Activated T-cell treated with anti-CD3 and anti-CD28 coated beads, Interleukin-2, amount 50 U/mL, for 72 hours (primary cell): ENCODE measurements at places on chromosomes 16 and 17.

GRCh38 chr17:44095647-44096496, 25.3 kb downstream of the G6PC3 start:
- no peaks in the 10 kb centered on the region for H3K27me3 ChIP-seq
- no peaks in the 10 kb centered on the region for H3K36me3 ChIP-seq
- no peak for DNase-seq
- no peak overlapping the region for H3K27ac ChIP-seq
- H3K4me1 ChIP-seq, result peaks cover 7% of the 10 kb centered on the region

- no peak overlapping the region for H3K4me3 ChIP-seq
- DNase-seq, result no peak
- H3K27me3 ChIP-seq, result no peaks in the 10 kb centered on the region
- H3K27ac ChIP-seq, result no peak overlapping the region
- no peaks in the 10 kb centered on the region for H3K4me1 ChIP-seq
- H3K36me3 ChIP-seq, result no peaks in the 10 kb centered on the region
Observed at GRCh38 chr16:79815049-79815448, 214.5 kb upstream of the MAF start.

DNA sequence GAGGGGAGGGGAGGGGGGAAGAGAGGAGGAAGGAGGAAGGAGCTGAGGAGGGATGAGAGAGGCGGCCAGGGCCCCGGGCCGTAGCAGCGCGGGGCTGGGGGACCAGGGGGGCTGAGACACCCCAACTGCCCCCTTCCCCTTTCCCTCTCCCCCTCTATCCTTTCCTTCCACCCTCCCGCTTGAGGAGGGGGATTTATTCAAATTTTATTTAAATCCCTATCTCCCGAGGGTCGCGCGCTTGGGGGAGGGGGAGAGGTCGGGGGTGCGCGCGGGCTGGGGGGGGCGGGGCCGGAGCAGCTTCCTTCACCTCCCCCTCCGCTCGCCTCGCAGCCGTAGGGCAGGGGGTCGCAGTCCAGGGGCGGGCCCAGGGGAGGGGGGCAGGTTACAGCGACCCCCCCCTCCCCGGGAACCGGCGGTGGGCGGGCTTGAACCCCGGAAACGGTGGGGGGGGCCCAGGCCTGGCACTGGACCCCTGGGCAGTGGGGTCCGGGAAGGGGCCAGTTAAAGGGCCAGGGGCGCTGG, at the start of gene FBXL19:
Gene FBXL19 (plus strand): TSS at position 19 of the 522 bp plus-strand sequence. CDS start 2,183 bp downstream, outside the sequence.
- peaks cover 22% of the 10 kb centered on the region for H3K4me1 ChIP-seq
- H3K27ac ChIP-seq, result peak within 1 kb of the TSS; percentile 98
- no peaks in the 10 kb centered on the region for H3K27me3 ChIP-seq
- no peaks in the 10 kb centered on the region for H3K36me3 ChIP-seq
- DNase-seq, result peak; percentile 17
- peak within 1 kb of the TSS; percentile 99 for H3K4me3 ChIP-seq

DNA sequence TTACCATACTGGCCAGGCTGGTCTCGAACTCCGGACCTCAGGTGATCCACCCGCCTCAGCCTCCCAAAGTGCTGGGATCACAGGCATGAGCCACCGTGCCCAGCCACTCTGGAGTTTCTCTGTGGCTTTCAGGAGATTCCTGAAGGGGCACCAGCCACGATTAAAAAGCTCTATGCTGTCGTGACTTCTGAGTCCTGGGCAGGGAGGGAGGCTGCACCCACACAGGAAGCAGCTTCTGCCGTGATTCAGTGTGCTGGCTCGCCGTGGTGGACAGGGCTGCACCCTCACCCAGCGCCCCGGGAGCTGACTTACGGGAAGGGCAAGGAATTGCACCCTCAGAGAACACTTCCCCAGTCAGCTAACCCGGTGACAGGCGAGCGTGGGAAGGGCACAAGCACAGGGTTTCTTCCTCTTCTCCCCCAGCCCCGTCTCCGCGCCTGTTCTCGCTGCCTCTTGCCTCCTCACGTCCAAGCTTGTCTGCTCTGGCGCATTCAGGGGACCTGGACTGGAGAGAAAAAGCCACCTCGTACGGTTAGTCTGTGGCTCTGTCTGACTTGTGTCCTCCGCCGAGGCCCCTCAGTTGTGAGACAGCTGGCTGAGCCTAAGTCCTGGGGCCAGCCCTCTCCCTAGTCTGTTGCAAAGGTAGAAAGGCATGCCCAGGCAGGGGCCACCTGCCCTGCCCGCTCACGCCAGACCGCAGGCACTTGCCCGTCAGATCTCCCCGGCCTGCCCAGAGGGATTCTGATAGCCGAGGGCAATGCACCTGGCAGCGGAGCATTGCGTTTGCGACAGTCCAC, 145.0 kb downstream of the SEC14L1 start:
- H3K4me3 ChIP-seq, result no peak overlapping the region
- no peak for DNase-seq
- peaks cover 19% of the 10 kb centered on the region for H3K4me1 ChIP-seq
- peaks cover 14% of the 10 kb centered on the region for H3K27me3 ChIP-seq

DNA sequence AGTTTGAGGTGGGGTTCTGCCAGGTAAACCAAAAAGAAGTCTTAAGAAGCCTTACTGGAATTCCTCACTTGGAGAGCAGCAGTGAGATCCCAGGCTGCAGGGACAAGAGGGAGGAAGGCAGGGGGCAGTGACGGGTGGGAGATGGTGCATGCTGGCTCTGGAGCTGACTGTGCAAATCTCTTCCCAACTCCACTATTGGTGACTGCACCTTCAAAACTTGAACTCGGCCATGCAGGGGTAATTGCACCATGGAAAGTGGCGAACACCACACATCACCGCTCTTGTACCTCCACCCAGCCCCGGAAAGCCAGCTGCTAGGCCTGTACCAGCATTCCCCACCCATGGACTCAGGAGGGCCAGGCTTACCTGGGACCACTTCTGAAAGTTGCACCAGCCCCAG, 51.4 kb upstream of the CDR2 start:
- H3K4me1 ChIP-seq, result no peaks in the 10 kb centered on the region
- no peak for DNase-seq
- peaks cover 10% of the 10 kb centered on the region for H3K36me3 ChIP-seq
- H3K4me3 ChIP-seq, result no peak overlapping the region
